ENCODE measurements at places on chromosomes 7 and 10.

GRCh38 chr7:91533996-91534395 is 269.8 kb downstream of the FZD1 start:
- no peak for DNase-seq

- no peak for DNase-seq
Observed at GRCh38 chr10:93749218-93749799, 8.4 kb upstream of the LGI1 start.

DNA sequence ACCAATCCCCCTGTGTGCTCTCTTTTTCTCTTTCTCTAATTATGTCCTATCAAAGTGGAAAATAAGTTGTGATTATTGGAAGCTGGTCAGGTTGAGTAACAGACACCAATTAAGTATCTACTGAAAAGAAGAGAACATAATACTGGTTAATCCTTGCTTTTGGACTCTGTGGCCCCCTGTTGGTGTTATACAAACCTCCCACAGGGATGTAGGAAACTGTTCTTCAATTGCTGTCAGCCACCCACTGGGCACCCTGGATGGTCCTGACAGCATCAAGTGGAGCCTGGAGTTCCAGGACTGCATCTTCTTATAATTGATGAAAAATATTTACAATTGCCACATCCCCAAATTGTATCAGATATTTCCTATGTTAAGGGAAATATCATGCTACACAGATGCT is 939.7 kb downstream of the KCNMA1 start:
- no peak for DNase-seq

GRCh38 chr10:14822879-14823755 is 14.7 kb downstream of the CDNF start:
- no peak for DNase-seq

DNA sequence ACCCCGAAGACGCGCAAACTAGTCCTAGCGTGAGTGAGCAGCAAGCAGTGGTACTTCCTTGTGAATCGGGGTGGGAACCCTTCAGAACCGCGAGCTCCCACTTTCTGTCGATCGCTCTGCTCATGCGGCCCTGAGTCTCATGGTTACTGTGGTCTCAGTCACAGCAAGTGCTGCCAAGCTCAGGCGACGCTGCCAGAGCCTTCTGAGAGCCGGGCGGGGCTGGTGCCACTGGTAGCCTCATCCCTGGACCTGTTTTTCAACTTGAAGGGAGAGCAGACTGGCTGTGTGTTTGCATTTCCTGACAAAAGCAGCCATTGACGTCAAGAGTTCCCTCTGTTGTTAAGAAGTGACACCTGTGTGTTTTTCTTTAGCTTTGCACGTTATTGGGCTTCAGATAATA is 32.9 kb upstream of the BHLHA15 start:
- DNase-seq, result no peak

GRCh38 chr7:50661345-50662040 is 96.3 kb upstream of the DDC start:
- no peak for DNase-seq

DNA sequence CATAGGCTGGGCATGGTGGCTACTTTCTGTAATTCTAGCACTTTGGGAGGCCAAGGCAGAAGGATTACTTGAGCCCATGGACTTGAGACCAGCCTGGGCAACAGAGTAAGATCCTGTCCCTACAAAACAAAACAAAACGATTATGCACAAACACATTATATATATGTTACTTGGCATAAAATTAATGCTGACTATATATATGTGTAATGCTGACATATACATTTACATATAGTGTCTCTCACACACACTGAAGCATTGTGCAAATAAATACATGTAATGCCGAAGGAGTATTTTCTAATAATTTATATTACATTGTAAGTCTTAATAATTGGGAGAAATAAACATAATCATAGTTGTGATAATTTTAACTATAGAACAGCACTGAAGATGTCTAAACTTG is 621.8 kb upstream of the ZNF722 start:
- no peak for DNase-seq

DNA sequence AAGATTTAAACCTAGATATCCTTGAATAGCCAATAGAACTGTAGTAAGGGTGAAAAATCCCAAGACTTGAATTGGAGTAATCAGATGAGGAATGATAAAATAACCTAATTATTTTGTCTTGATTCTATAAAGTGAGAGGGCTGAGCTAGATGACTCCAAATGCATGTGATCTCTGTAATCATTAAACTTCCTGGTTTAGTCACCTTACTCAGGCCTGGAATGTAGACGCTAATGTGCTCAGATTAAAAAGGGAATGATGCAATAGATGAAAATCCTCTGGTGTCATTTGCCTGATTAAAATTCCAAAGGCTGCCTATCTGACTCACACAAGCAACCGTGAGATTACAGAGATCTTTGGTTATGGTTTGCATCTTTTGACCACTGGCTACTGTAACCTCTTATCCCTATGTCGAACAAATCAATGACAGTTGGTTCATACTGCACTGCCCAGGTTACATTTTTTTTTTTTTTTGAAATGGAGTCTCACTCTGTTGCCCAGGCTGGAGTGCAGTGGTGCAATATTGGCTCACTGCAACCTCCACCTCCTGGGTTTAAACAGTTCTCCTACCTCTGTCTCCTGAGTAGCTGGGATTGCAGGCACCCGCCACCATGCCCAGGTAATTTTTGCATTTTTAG is 2.9 kb upstream of the HKDC1 start:
- no peak for DNase-seq

All from activated T-helper 2 cell treated with anti-CD3 and anti-CD28 coated beads, Interferon-gamma antibody, Interleukin-2, Interleukin-4, amounts not matched to agents 10 μg/mL and 5 μg/mL and 100 μg/mL, durations not matched to agents 14 hours and 24 hours and 36 hours (primary cell).